Esophagus muscularis mucosa (tissue), 4 donors: ENCODE measurements at places on chromosomes 16 and 17. TPM values are rescaled to one million over a fixed set of nuclear protein-coding genes. Genes with fewer than 3 reads are reported as not detected.

Gene LRRC37A
- total RNA-seq: 1.2 TPM

Gene CFAP97D1
- total RNA-seq: not detected

Gene ZNF598
- 40.9 TPM for total RNA-seq

Gene RSPRY1
- total RNA-seq: 28.2 TPM

Gene GCSH
- total RNA-seq: 12.6 TPM

Gene GRAPL
- 1.7 TPM for total RNA-seq

Gene KRT20
- total RNA-seq: 0.52 TPM

Gene DYNLL2
- total RNA-seq: 37.0 TPM

Gene FAM83G
- total RNA-seq: 3.7 TPM

Gene PERCC1
- total RNA-seq: not detected

DNA sequence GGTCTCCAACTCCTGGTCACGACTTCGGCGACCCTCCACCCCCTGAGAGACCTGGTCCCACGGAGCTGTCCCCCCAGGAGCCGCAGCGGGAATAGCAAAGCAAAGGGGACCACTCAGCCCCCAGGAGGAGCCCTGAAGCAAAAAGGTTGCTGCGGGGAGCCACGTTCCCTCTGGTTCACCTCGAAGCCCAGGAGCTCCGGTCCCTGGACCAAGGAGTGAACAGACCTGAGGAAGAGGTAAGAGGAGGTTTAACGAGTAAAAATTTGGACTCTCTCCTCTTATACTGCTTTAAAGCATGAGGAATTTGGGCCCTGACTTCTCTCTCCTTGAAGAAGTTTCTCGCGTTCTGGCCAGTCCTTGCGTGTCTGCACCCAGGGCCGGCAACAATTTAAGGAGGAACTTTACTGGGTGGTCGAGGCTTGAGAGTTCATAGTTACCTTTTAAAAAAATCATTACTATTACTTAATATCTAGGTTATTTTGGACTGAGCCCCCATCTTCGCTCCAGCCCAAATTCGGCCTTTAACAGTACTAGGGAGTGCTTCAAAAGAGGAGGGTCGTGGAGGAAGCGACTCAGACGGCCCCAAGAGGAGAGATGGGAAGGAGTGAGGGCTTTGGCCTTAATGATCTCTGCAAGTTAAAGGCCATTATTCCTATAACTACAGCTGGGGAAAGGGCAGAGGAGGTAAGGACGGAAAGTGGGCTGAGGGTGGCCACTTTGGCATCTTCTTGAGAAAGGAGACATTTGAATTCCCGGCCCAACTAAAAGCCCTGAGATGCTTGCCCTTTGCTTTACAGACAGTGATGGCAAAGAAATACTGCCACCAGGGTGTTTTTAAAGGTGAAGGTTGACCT lies 16.9 kb upstream of the HOXB9 start:
- H3K4me1 ChIP-seq: peaks cover 18% of the 10 kb centered on the region
- no peak for DNase-seq
- peaks cover 84% of the 10 kb centered on the region for H3K27me3 ChIP-seq
- H3K4me3 ChIP-seq: no peak overlapping the region
- H3K36me3 ChIP-seq: no peaks in the 10 kb centered on the region

DNA sequence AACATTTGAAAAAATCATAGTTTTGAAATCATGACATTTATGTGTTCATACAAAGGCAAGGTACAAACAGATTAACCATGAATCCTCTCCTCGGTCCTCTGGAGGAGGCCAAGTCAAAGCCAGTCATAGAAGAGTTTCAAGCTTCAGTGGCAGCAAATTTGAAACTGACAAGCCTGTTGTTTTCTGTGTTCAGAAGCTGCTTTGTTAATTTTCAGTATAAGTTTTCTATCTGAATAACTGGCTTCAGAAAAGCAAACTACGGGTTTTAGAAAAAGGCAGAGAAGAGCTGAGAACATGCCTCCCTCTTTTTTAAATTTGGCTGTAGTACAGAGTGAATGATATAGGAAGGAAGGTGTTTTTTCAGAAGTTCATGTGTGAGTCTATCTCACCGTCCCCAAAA lies 79.6 kb upstream of the CLEC18B start:
- H3K27me3 ChIP-seq: no peaks in the 10 kb centered on the region
- H3K27ac ChIP-seq: no peak overlapping the region
- no peak overlapping the region for H3K4me3 ChIP-seq
- DNase-seq: no peak
- peaks cover 26% of the 10 kb centered on the region for H3K36me3 ChIP-seq

DNA sequence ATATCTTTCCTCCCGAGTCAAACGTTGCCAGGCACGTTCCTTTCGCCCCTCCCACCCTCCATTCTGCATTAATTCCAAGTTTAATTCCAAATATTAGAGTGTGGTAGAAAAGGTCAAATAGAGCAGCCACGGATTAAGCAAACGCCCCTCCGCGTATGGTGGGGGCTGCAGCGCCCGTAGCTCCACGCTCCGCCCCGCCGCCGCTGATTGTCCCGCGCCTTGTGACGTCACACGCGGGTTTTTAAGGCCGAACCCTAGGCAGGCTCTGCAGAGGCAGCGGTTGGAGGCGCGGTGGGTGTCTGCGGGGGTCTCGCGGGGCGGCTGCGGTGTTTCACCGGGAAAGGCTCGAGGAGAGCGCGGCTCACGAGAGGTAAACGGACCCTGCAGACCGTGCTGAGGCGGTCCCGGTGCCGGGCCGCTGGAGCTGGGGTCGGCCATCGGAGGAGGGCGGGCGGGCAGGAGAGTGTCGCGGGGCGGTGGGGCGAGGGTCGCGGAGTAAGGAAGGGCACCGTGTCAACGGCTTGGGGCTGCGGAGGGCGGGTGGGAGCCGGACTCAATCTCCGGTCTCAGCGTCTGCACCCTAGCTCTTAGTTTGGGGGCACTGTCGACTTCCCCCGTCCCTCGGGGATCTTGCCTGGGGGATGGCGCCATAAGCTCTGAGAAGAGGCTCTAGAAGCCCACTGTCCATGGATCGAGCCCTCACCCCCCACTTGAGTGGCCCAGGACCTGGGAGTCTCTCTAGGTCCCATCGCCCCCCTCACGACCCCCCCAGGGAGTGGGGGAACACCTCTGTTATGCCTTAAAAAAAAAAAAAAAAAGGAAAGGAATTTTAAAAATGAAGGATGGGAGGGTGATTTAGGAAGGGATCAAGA lies at the start of gene ARL4D:
Gene ARL4D (plus strand): TSS at position 270 of the 872 bp plus-strand sequence. CDS start 740 bp downstream, outside the sequence.
- peak within 1 kb of the TSS; percentile 90 for H3K4me3 ChIP-seq
- DNase-seq: peak; percentile 95
- no peaks in the 10 kb centered on the region for H3K27me3 ChIP-seq
- H3K27ac ChIP-seq: peak within 1 kb of the TSS; percentile 95
- no peaks in the 10 kb centered on the region for H3K36me3 ChIP-seq

DNA sequence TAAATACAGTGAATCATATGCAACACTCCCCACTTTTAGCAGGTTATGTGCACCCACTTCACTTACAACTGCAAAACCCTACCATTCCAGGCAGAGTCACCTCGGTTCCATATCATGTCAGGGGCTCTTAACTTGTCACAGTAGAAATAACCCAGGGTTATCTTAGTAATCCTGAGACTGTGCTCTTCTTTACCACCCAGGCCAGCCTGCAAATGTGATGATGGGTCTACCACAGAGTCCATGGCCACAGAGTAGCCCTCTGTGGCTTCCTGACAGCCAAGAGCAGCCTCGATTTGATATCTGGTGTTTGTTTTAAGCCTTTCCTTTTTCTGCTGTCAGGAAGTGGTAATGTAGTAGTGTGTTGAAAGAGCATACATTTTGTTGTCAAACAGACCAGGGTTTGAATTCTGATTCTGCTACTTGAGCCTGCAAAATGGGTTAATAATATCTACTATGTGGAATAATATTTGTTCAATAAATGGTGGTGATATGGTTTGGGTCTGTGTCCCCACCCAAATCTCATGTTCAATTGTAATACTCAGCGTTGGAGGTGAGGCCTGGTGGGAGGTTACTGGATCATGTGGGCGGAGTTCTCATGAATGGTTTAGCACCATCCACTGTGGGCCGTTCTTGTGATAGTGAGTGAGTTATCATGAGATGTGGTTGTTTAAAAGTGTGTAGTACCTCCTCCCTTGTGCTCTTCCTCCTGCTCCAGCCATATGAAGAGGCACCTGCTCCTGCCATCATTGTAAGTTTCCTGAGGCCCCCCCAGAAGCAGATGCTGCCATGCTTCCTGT lies 416.5 kb downstream of the UTP18 start:
- DNase-seq: peak; percentile 78
- no peaks in the 10 kb centered on the region for H3K27me3 ChIP-seq
- no peak overlapping the region for H3K27ac ChIP-seq

GRCh38 chr16:22926105-22926751 lies 112.3 kb downstream of the HS3ST2 start:
- no peaks in the 10 kb centered on the region for H3K36me3 ChIP-seq
- H3K4me3 ChIP-seq: no peak overlapping the region
- H3K27me3 ChIP-seq: no peaks in the 10 kb centered on the region
- H3K4me1 ChIP-seq: no peaks in the 10 kb centered on the region
- no peak for DNase-seq

GRCh38 chr16:23771642-23772041 lies 16.8 kb downstream of the CHP2 start:
- no peaks in the 10 kb centered on the region for H3K27me3 ChIP-seq
- H3K36me3 ChIP-seq: no peaks in the 10 kb centered on the region

DNA sequence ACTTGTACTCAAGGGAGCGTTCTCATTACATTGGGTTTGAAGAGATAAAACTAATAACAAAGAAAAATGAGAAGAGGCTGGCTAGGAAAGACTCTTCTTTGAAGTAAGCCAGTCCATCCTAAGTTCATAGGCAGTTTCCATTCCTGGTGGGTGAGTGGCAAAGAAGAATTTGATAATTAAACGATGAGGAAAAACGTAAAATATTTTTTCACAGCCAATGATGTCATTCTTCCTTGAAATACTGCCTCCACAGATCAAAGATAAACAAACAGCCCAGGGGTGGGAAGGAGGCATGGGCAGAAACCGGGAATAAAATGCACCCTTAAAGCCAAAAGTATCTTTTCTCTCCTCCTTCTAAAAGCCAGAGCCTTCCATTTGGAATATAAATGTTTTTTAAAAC lies 346.6 kb downstream of the PMP22 start:
- no peak overlapping the region for H3K27ac ChIP-seq
- no peak for DNase-seq
- H3K4me3 ChIP-seq: no peak overlapping the region
- H3K27me3 ChIP-seq: no peaks in the 10 kb centered on the region
- no peaks in the 10 kb centered on the region for H3K36me3 ChIP-seq
- H3K4me1 ChIP-seq: no peaks in the 10 kb centered on the region

DNA sequence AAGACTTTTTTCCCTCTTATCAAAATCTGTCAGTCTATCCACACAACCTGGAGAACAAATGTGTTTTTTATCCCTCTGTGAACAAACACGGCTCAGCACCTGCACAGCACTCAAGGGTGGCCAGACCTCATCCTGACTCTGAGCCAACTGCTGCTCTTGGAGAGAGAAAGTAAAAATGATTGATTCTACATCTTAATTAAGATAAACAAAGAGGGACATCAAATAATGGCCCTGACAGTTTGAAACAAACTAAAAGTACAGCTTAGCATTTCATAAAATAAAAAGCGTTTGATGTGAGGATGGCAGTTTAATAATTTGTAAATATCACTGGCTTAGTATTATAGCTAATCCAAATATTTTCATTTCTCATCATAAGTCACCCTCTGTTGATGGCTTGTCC lies 106.2 kb downstream of the SNX11 start:
- H3K27me3 ChIP-seq: no peaks in the 10 kb centered on the region
- no peak overlapping the region for H3K27ac ChIP-seq
- no peaks in the 10 kb centered on the region for H3K36me3 ChIP-seq
- no peak for DNase-seq
- H3K4me1 ChIP-seq: no peaks in the 10 kb centered on the region

GRCh38 chr17:4100883-4101756 lies 41.7 kb downstream of the ZZEF1 start:
- H3K36me3 ChIP-seq: peaks cover 91% of the 10 kb centered on the region
- peaks cover 28% of the 10 kb centered on the region for H3K4me1 ChIP-seq
- H3K4me3 ChIP-seq: no peak overlapping the region
- peak overlapping the region; percentile 79 for H3K27ac ChIP-seq
- DNase-seq: no peak

DNA sequence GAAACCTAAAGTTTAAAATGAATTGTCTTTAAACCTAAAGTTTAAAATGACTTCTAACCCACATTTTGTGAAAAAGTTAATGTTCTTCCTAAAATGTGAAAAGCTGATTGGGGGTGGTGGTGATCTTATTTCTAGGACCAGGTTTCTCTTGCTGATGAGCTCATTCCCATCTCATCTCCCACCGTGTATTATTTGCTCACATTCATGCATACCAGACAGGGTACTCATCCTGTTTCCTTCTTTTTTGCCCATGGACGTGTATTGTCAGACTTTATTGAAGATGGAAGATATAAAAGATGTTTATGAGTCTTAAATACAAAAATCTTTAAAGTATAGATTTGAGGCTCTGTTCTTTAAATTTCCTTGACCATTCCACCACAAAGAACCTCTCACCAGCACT lies 70.1 kb upstream of the MPHOSPH6 start:
- no peak for DNase-seq
- no peak overlapping the region for H3K27ac ChIP-seq
- H3K4me3 ChIP-seq: no peak overlapping the region
- H3K36me3 ChIP-seq: no peaks in the 10 kb centered on the region
- no peaks in the 10 kb centered on the region for H3K4me1 ChIP-seq

DNA sequence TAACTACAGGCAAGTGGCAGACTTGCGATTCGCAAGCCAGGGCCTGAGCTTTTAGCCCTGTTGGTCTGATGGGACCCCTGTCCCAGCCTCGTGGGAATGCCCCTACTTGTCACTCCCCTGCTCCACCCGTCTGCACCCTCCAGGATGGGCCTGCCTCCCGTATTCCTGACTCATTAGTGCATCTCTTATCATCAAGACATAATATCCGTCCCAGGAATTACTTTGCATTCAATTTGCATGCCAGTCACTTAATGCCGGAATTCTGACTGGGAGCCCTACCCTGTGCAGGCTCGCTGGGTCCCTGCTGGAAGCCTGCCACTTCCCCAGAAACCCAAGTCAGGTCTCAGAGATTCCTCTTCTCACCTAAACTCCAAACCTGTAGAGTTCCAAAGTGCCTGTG lies 3.3 kb downstream of the PRSS53 start:
- H3K4me1 ChIP-seq: peaks cover 24% of the 10 kb centered on the region
- peaks cover 97% of the 10 kb centered on the region for H3K36me3 ChIP-seq
- H3K27me3 ChIP-seq: no peaks in the 10 kb centered on the region
- H3K27ac ChIP-seq: no peak overlapping the region

GRCh38 chr17:63945784-63946439 lies 13.8 kb upstream of the CD79B start:
- no peak overlapping the region for H3K27ac ChIP-seq
- no peaks in the 10 kb centered on the region for H3K36me3 ChIP-seq
- H3K4me3 ChIP-seq: no peak overlapping the region
- H3K27me3 ChIP-seq: peaks cover 43% of the 10 kb centered on the region
- no peak for DNase-seq
- no peaks in the 10 kb centered on the region for H3K4me1 ChIP-seq

- H3K36me3 ChIP-seq: no peaks in the 10 kb centered on the region
- H3K4me3 ChIP-seq: no peak overlapping the region
- H3K4me1 ChIP-seq: no peaks in the 10 kb centered on the region
- no peak overlapping the region for H3K27ac ChIP-seq
- DNase-seq: no peak
Observed at GRCh38 chr16:9797306-9797705, 384.9 kb downstream of the GRIN2A start.

GRCh38 chr17:27572665-27573064 lies 58.3 kb upstream of the LGALS9 start:
- no peak for DNase-seq
- no peaks in the 10 kb centered on the region for H3K36me3 ChIP-seq
- peaks cover 36% of the 10 kb centered on the region for H3K4me1 ChIP-seq
